ENCODE measurements at places on chromosomes 2 and 18. TPM values are rescaled to one million over a fixed set of nuclear protein-coding genes. Genes with fewer than 3 reads are reported as not detected.

DNA sequence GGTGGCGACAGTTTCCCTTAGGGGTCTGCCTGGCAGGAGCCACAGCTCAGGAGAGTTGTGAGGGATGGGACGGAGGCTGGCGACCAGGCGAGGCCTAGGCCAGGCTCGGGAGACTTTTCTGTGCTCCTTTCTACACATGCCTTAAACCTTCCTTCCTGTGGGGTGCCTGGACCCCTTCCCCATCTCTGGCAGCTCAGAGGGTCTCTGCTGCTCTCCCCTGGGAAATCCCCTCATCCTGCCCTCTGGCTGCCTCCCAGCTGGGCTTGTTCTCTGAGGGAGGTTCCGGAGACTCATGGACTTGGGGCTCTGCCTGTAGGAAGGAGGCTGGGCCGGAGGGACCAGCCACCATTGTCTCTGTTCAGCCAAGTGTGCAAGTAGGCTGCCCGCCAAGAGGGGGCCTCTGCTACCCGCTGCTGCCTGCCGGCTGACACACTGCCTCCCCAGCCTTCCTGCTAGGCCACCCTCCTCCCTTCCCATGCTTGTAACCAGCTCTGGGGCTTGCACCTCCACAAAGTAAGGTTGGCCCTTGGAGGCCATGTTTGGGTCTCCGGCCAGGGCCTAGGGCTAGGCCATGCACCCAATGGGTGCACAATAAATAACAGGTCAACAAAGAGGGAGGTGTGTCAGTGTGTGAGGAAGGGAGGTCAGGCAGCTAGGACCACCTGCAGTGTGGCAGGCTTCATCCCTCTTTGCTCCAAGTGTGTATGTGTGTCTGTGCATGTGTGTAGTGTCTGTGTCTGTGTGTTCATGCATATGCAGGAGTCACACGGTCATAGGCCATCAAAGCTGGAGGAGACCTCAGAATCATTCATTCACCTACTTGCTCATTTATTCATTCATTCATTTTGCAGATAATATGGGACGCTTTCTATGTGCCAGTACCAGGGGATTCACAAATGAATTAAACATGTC lies 28.8 kb downstream of the PSD4 start:
- DNase-seq: no peak

NIFK gene
- total RNA-seq: 53.8 TPM

- no peak for DNase-seq
Observed at GRCh38 chr18:8479789-8480188, 129.4 kb upstream of the RAB12 start.

GRCh38 chr2:96274355-96275056 lies 8.5 kb downstream of the CIAO1 start:
- DNase-seq: no peak

GNLY gene
- total RNA-seq: not detected

DNA sequence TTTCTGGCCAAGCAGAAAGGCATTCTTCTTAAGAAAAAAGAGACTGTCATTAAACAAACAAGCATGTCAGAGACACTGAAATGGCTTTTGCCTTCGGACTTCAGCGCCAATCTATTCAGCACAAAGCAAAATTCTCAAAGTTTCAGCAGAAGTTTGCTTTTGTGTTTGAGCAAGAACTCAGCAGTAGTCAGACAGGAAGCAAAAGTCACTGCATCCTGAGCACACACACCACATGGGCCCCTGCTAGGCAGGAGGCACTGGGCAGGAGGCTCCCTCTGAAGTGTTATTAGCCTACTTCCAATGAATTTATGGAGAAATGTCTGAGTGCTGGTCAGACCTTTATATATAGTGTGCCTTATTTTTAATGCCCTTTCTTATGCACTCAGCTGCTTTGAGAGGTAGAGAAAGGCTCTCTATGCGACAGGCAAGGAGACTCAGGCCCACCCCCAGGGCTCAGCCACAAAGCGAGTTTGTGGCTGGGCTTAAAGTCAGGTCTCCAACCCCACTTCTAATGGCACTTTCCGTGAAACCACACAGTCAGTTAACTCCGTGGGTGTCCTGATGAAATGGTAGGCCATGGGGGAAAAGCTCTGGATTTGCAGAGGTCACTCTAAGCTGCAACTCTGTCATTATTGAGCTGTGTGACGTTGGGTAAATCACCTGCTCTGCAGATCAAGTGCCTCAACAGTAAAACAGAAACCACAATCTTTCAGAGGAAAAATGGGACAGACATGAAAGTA lies 161.0 kb upstream of the TMEM200C start:
- no peak for DNase-seq

DNA sequence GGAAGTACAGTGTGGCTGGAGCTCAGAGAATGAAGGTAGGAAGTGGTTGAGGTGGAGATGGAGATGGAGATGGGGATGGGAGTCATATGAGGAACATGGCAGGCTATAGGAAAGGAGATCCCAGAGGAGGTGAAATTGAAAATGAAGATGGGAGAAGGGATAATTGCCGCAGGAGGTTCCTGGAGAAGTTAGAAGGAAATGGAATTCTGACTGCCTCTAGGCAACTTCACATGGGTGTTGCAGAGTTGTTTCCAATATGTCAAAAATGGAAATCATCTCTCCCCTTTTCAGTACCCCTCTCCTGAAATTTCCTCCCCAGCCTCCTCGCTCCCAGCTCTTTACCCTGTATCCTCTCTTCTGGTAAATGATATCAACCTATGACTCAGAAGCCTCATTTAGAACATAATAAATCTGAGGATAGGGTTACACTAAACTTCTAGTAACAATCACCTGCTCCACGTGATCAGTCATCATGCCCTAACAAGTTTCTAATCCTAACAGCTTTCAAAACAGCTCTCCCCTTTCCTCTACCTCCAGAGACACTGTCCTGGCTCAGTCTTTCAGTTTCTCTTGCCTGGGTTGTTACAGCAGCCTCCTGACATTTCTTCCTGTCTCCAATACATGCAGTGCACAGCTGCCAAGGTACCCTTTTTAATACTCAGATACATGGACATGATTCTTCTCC lies 201.9 kb upstream of the RBMS1 start:
- DNase-seq: no peak

DNA sequence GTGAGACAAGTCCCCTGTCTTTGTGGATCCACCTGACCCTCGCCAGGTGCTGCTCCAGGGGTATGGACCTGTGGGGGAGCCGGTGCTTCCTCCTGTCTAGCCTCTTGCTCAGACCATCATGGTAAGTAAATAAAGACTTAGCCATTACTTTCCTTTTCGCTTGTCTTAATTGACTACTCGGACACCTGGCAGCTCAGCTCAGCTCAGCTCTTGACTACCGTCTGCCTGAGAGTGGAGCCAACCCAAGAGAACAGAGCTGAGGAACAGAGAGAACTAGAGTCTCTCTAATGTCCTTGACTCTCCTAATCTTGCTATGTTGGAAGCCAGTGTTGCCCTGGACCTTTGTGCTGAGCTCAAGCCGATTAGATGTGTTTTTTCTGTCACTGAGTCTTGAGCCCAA lies 170.3 kb upstream of the CXCR4 start:
- DNase-seq: no peak

MTA3 gene
- 30.6 TPM for total RNA-seq

- DNase-seq: no peak
Observed at GRCh38 chr2:86028766-86029381, 76.8 kb downstream of the POLR1A start.

DNA sequence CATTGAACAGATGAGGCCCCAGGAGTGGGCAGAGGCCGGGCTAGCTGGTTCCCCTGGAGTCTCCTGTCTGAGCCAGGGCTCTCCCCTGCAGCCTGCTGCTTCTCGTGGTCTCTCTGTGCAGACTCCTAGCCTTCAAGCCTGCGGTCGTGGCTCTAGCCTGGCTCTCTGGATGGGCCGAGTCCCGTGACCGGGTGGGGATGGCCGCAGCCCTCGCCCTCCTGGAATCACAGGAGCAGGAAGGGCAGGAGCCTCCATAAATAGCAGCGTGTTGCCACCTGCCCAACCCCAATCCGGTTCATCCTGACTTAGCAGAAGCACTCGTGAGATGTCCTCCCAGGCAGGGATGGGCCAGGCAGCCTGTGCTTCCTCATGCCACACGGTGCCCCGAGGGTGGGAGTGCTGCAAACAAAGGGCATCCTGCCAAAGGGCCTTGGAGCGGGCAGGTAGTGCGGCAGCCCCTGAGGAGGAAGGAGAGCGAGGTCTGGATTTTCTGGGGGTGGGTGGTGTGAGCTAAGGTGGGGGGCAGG lies 43.9 kb downstream of the FOSL2 start:
- no peak for DNase-seq

- DNase-seq: no peak
Observed at GRCh38 chr18:60966876-60967275, 366.4 kb upstream of the CDH20 start.

GRCh38 chr2:1563084-1563857 lies 150.0 kb downstream of the TPO start:
- DNase-seq: no peak

CNTNAP5 gene
- total RNA-seq: 30.6 TPM

GRCh38 chr18:313931-314330 lies 46.1 kb upstream of the THOC1 start:
- no peak for DNase-seq

RAB6D gene
- 1.6 TPM for total RNA-seq

- DNase-seq: no peak
Observed at GRCh38 chr18:6616981-6617380, 112.5 kb upstream of the ARHGAP28 start.

DNA sequence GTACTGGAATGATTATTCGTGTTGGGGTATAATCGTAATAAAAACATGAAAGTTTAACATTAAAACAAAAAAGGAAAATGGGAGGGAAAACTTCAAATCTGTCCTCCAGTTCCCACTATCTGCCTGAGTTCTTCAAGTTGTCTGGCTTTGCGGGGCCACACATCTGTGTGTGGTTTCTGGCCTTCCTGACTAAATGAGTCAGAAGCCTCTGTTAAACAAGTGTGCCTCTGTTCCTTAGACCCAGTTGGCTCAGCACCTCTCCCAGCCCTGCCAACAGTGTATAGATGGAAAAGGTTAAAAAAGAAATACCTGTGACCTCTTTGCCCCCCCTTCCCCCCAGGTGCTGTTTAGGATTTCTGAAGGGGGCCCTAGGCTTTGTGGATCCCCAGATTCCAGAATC lies 30.2 kb downstream of the XDH start:
- DNase-seq: no peak

DNA sequence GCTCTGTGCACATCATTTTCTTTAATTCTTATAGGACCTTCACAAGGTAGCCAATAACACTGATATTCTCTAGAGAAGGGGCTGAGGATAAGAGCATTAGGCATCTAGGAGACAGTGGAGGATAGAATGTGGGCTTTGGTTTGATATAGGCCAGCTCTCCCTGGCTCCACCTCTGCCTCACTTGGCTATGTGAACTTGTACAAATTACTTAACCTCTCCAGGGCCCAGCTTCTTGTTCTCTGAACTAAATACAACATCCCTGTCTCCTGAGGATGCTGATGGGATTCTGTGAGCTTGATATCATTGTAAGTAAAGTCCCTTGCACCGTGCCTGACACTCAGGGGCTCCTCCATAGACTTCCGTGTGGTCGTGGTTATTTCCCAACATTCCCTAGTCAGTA lies 87.3 kb downstream of the ACOXL start:
- no peak for DNase-seq

DNA sequence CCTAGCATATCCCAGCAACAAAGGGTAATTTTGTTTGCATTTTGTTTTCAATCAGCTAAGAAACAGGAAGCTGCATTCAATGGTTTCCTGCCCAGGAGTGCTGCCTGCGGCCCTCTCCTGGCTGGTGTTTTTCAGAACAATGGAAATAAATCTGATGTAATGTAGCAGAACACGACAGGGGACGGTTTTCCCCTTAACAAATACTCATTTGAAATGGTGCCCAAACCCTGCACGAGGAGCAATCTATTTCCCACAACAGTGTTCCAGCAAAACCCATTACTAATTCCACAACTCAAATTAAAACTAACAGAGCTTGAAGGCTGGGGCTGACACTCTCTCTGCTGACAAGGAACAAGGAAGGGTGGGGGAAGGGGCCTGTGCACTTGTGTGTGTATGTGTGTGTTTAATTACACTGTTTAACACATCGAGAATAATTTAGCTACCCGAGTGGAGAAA lies 8.7 kb downstream of the CAPN13 start:
- DNase-seq: no peak

DNA sequence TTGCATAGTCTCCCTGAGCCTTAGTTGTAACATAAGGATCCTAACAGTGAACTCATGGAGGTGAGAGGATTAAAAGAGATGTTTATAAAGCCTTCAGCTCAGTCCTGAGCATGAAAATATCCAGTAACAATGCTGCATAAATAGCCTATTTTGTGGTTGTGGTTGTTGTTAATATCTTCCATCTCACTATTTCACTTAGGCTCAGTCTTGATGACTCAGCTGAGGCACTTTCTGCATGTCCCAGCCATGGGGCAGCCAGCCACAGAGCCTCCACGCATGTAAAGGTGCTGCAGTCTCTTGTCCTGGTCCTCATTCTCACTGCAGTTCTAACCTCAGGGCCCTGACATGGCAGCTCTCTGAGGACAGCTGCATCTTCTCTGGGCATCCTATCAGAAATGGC lies 218.8 kb upstream of the PKDCC start:
- DNase-seq: no peak

- DNase-seq: no peak
Observed at GRCh38 chr2:696463-696862, 19.3 kb upstream of the TMEM18 start.

IL18R1 gene
- total RNA-seq: 0.41 TPM

DNA sequence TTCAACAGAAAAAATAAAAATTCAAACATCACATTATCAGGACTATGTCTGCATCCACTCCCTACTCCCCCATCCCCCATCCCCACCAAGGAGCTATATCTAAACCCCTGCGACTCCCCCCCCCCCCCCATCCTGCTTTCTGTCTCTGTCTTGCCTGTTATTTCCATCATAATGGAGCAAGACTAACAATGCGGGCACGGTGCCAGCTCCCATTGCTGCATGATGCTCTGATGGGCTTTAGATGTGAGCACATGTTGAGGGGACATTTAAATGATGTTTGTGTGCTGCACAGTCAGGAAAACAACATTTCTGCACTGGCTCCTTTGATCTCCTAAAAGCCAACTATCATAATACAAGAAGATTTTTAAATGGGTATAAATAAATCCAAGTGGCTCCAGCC lies 644.2 kb upstream of the SETBP1 start:
- no peak for DNase-seq

ANKRD30B gene
- total RNA-seq: 3.3 TPM

RELCH gene
- 76.2 TPM for total RNA-seq

DNA sequence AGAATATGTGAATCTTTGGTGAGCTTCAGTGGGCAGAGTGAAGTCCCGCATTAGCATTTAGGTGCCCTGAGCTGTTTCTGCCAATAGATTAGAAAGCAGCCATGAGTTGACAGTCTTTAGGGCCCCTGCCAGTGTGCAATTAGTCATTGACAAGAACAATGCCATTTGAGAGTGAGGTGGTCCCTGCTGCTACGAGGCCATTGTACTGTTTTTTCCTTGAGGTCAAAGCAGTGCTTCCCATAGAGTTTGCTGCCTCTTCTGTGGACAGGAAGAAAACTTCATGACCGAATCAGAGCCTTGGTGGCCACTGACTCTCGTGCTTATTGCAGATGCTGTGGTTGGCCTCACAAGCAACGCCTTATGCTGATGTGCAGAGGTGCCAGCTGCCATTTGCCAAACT lies 102.7 kb downstream of the SH3BP4 start:
- no peak for DNase-seq

GRCh38 chr18:77250926-77251729 lies 1.5 kb downstream of the GALR1 start:
- no peak for DNase-seq
